ENCODE measurements at places on chromosomes 3 and 15. TPM values are rescaled to one million over a fixed set of nuclear protein-coding genes. Genes with fewer than 3 reads are reported as not detected.

UPK1B gene
- 12.1 TPM for total RNA-seq

BMF gene
- total RNA-seq, result 1.4 TPM

GABRR3 gene
- not detected for total RNA-seq

CMTM7 gene
- 35.1 TPM for total RNA-seq

PPM1L gene
- 0.73 TPM for total RNA-seq

DAZL gene
- total RNA-seq, result not detected

PLXNB1 gene
- total RNA-seq, result 14.6 TPM

PARP15 gene
- not detected for total RNA-seq

CLCN2 gene
- 5.9 TPM for total RNA-seq

TFRC gene
- 98.2 TPM for total RNA-seq

CNTN3 gene
- not detected for total RNA-seq

MST1 gene
- 1.3 TPM for total RNA-seq

CRABP1 gene
- 1.3 TPM for total RNA-seq

NRG4 gene
- total RNA-seq, result 1.3 TPM

LRTM1 gene
- total RNA-seq, result not detected

SPCS1 gene
- 156 TPM for total RNA-seq

GNB4 gene
- 16.3 TPM for total RNA-seq

Data from A549 treated with Mapracorat at 1 μM for 4 hours (cell line).